ENCODE measurements at places on chromosomes 11 and 22.

DNA sequence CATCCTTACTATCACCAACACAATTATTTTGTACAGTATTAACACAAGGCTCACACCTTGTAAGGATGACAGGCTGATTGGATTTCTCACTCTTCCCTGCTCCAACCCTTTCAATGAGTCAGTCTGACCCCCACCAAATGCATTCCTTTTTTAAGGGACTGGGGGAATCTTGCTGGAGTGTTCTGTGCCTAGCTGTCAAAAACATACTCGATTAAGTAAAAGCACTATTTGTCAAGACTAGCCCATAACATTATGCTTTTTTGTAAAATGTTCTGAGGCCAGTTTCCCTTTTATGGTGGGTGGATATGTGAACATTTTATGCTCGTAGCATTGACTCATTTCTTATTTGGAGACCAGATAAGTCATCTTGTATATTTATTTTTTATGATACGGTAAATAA, 87.2 kb downstream of the PDHX start:
- DNase-seq: no peak

- no peak for DNase-seq
Measured at GRCh38 chr22:19120829-19121630, 1.2 kb downstream of the DGCR2 start.

DNA sequence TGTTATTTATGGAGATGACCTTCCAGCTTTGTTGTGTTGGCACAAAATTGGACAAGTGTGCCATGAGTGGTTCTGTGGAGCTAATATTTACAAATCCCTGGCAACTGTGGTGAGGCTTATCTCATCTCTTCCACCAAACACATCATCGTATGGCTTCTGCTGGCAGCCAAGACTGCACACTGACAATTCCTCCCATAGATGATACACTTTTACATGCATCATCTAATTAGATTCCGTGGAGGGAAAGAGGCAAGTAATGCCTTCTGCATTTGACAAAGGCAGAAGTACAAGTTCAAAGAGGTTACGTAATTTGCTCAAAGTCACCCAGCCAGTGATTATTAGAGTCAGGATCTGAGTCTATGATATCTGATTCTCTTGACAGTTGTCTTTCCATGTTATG, 62.7 kb upstream of the KIRREL3 start:
- DNase-seq: no peak

- no peak for DNase-seq
Measured at GRCh38 chr11:115716601-115717529, 212.7 kb upstream of the CADM1 start.

DNA sequence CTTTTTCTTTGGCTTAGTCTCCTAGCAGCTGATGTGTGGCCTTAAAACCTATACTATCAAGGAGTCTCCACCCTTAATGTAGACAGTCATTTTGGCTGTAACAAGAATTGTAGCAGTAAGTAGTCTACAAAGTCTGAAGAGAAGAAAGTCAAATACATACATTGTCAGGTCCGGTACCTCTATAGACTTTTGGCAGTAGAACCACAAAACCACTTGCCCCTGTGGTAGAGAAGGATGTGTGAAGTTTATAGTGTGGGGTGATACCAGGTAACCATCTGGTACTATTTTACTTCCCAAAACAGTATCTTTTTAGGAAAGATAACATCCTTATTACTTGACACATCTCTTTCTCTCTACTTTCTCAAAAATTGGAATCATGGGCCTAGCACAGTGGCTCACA, 15.1 kb downstream of the ATG13 start:
- DNase-seq: no peak

- no peak for DNase-seq
Measured at GRCh38 chr11:13929395-13929891, 33.1 kb upstream of the SPON1 start.

DNA sequence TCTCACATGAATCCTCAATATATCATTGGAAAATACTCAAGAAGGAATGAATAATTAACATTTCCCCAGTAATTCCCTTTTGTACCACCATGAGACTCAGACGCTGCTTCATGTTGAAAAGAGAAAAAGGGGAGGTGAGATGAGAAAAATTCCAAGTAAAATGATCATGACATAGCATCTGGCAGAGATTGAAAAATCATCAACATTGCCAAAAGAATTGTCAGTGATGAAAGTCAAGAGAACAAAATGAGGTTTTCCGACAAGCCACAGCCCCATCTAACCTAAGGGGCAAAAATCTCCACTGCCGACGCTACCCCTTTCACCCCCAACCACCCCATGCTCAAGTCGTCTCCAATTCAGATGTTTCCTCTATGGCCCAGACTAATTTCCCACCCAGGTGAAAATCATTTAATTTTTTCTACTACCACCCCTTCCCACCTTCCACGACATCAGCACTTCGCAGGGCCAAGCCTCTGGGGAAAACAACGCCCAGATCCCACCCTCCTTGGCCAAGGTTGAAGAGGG, 1.2 kb downstream of the RAB6A start:
- DNase-seq: no peak

DNA sequence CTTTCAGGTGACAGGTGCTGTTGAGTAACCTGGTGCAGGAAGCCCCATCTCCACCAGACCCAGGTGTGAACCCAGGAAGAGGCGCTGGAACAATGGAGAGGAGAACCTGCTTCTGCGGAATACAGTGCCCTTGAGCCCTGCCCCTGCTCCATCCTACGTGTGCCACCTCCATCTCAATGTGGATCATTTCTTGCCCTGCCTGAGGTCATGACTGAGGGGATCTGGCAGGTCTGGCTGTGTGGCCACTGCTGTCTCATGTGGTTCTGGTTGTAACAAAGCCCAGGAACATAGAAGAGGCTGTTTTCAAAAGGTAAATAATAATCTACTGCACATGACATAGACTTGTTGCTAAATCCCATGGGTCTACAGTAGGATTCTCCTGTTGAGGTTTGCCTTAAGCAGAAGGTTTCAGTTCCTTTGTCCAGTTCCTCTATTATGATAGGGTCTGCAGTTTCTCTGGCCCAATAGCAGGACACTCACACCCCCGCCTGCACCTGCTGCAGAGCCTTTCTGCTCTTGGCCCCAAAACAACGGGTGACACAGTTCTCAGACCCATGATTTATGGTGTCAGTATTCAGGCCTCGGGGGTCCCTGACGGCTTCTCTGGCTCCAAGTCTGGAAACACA, 113.5 kb upstream of the IGLL5 start:
- DNase-seq: no peak

DNA sequence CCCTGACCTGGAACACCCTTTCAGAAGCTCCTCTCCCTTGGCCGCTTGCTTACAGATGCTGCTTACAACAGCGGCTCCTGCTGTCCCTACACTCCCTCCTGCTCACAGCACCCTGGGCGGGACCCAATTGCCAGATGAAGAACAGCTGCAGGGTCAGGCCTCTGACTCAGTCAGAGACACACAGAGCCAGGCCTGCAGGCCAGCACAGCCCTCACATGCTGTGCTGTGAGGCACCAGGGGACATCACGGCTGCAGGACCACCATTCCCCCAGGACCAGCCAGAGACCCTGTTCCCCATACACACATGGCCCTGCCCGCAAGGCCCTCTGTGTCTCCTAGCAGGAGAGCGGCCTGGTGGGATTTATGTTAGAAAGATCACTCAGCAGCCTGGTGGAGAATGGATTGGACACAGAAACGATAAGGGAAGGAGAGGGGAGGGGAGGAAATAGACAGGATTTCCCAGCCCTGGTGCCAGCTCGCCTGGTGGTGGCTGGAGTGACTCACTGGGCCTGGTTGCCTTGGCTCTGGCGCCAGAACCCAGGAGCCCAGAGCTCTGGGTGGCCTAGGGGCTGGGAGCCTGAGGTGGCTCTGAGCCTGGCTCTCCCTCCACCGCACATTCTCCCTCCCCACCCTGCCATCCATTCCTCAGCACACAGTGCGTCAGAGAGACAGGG, 6.7 kb downstream of the CAPN5 start:
- no peak for DNase-seq

- no peak for DNase-seq
Measured at GRCh38 chr11:19872512-19873145, 160.0 kb downstream of the NAV2 start.

DNA sequence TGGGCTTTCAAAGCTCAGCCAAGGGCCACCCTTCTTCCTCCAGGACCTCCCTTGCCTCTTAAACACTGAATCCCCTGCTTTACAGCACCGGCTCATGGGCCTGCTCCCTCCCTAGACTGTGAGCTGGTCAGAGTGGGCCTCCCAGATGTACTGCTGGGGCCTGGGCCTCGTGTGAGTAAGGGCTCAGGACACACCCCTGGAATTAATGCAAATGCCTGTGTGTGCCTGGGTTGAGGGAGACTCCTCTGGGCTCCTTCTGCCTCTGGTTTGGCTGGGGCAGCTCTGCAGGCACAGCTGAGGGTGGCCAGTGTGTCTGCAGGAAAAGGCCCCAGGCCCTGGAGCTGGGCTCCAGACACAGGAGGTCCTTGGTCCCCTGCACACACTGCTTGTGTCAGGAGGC, 24.2 kb downstream of the ALX4 start:
- DNase-seq: no peak

GRCh38 chr11:112085822-112086421, 634 bp downstream of the TIMM8B start:
- DNase-seq: peak; percentile 9

DNA sequence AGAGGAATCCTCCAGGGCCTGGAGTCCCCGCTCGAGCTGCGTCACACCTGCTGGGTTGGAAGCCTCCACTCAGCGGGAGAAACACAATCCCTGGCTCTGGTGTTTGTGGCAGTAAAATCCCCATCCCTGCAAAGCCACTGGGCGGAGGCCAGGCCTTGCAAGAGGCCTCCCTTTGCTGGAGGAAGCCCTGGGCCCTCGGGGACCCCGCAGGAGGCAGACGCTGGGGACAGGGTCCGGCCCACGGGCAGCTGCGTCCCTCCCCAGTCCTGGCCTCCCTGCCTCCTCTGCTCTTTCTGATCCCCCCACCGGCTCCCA, 194.7 kb downstream of the BRD1 start:
- DNase-seq: no peak

DNA sequence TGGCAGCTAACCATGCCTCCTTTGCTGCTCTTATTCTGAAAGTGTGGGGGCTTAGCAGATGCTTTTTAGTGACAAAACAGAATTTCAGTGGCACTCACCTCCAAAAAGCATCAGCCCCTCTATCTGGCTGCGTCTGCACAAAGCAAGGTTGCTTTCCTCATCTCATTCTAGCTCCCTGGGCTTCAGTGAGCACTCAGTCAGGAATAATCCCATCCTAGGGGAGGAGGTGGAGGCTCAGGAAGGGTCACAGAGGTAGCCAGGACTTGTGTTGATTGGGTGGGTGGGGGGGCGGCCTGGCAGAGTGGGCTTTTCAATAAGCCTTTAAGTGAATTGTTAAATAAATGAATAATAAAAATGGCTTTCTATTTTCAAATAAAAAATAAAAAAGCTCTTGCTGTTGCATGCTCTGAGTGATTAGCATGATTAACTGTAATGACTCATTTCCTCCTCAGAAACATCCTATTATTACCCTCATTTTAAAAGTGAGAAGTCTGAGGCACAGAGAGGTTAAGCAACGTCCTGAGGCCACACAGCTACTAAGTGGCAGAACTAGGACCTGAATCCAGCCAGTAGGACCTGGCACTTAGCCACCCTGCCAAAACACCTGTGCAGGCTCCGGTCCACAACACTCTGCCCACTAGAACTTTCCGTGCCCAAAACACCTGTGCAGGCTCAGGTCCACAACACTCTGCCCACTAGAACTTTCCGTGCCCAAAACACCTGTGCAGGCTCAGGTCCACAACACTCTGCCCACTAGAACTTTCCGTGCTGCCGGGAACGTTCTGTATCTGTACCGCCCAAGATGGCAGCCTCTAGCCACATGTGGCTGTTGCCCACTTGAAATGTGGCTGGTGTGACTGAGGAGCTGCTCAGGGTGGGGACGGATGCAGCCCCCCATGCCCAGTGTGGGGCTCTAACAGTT, 5.5 kb downstream of the B3GAT1 start:
- no peak for DNase-seq

GRCh38 chr11:61259363-61259762, 18.4 kb downstream of the PGA5 start:
- no peak for DNase-seq

GRCh38 chr11:116869610-116870009, 32.2 kb upstream of the APOA1 start:
- no peak for DNase-seq

GRCh38 chr11:3105791-3106735, 48.8 kb upstream of the CARS1 start:
- DNase-seq: no peak

DNA sequence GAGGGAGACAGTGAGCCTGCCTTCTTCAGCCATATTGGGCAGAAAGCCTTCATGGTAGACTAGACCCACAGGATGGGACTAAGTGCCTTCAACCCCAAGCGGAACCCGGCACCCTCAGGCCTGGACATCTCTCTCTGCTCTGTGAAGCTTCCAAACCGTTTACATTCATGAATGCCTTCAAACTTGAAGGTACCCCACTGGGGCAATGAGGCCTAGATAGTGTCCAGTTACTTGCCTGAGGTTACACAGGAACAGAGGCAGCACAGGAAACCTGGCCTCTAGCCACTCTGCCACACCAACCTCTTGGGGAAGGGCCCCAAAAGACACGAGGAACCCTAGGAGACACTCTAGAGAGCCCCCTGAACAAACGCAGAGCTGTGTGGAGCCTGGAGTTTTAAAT, 14.5 kb upstream of the CYP2R1 start:
- no peak for DNase-seq

DNA sequence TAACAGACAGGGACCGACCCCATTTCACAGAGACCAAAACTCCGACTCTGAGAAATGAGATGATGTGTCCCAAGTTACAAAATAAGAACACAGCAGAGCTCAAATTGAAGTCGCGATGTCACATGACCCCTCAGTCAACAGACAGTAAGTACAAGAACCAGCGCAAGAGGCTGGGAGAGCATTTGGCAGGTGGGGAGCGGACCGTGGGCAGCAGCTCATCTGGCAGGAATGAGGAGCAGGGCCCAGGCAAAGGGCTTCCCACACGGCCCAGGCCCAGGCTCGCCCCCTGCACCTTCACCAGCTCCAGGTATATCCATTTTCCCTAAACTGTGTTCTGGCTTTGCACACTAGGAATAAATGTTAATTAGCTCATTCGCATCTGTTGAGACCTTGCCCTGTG, 34.3 kb downstream of the SCUBE1 start:
- no peak for DNase-seq

GRCh38 chr22:20234314-20234682, 33.8 kb downstream of the RTN4R start:
- DNase-seq: no peak

- DNase-seq: peak; percentile 71
Measured at GRCh38 chr11:64745521-64746328, 1.8 kb upstream of the RASGRP2 start.

DNA sequence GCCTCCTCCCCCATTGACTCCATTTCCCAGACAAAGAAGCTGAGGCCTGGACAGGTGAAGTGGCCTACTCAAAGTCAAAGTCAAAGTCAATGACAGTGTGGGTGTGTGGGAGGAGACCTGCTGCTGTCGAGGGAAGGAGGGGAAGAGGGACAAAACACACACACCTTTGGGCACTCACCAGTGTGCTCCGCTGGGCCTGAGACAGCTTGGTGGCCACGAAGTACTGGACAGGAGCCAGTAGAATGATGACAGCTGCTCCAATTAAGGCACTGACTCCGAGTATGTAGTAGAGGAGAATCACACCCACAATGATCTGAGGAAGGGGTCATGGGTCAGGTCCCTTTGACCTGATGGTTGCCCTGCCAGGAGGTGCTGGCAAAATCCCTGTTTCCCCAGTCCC, 33.6 kb downstream of the ABCC8 start:
- no peak for DNase-seq

All from activated gamma-delta T cell treated with anti-CD3 and anti-CD28 coated beads, Interleukin-2, amount 50 U/mL, for 16 hours (primary cell).